CD4-positive, alpha-beta T cell treated with Interferon alpha-2 for 1 hour (primary cell): ENCODE measurements at places on chromosomes 5 and 9.

- DNase-seq, result no peak
These were observed 2.3 kb downstream of the LCNL1 start for GRCh38 chr9:136985027-136985602.

GRCh38 chr5:50663636-50664035 is 2.8 kb upstream of the PARP8 start:
- no peak for DNase-seq

- DNase-seq, result no peak
These were observed 8.3 kb downstream of the FOXD1 start for GRCh38 chr5:73440262-73440661.

GRCh38 chr5:14685757-14686156 is 21.2 kb downstream of the OTULIN start:
- peak; percentile 71 for DNase-seq

DNA sequence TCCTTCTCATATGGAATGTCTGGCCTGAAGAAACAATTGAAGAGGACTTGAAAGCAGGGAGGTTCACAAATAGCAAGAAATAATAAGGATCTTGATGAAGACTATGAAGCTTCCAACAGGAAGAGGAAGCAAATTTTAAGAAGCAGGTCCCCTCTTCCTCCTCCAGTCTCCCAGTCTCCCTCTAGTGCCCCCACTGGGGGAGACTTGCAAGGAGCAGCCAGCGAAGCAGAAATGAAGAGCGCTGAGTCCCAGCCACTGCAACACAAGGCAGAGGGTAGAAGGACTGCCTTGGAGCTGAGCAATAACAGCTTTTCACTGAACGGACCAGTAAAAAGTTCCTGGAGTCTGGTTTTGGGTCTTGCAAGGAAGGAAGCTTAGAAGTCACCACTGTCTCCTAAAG is 32.6 kb upstream of the ACO1 start:
- no peak for DNase-seq

DNA sequence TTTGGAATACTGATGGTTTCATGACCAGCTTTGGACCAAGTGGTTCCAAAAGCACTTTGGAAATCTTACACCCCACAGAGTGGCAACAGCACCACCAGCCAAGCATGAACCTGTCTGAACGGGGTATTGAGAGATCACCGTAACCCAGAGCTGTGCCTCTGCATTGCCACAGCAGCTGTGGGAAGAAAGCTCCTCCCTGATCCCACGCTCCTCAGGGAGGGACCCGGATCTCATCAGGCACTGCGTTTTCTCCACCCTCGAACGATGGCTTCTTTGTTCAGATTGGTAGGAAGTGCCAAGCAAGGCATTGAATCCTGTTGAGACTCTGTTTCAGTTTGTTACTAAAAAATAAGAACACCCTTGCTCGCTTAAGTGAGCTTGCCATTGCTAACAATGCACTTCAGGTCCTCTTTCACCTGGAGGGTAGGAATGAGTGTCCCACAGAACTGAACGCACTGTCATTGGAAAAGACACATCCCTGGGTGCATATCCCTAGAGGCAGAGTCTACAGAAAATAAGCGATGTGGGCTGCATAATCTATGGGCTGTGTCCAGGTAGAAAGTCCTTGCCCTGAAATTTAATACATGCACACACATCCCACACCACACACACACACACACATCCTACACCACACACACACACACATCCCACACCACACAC is 118.0 kb upstream of the ICE1 start:
- no peak for DNase-seq

- no peak for DNase-seq
These were observed 552.0 kb upstream of the CLINT1 start for GRCh38 chr5:158410976-158411375.
